HEK293T (cell line): ENCODE measurements at places on chromosomes 5 and 9.

DNA sequence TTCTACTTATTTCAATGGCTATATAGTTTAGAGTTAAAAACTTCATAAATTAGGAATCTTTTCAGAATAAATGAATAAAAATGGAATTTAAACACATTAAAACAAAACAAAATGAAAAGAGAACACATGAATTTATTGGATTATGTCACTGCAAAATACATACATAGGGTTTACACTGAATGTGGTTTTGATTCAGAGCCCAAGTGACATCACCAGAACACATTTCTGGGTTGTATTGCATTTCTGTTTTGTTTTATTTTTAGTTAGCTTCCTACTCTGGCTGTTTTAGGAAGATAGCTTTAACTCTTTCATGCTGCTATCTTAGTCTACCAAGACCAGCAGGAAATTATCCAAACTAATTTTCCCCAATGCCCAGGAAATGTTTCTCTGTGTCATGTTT lies 1935.0 kb downstream of the EFNA5 start:
- no peak for DNase-seq

DNA sequence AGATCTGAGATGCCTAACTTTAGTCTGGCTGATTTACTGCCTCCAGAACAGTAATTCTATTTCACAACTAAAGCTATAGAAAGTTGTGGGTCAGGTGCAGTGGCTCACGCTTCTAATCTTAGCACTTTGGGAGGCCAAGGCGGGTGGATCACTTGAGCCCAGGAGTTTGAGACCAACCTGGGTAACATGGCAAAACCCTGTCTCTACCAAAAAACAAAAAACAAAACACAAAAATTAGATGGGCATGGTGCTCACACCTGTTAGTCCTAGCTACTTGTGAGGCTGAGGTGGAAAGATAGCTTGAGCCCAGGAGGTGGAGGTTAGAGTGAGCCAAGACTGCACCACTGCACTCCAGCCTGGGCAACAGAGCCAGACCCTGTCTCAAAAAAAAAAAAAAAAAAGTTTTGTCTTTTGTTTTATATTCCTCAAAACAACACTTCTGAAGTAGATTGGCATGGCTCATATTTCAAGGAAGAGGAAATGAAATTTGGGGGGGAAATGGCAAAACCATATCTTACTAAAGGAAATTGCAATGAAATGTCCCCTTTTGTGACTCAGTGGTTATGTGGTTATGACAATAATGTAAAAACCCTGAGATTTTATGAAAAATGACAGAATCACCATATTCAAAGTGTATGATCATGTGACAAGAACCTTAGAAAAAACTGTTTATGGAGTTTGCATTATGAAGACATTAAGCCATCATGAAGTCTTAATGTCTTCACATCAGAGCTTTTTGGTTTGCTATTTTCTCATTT lies 16.2 kb downstream of the FNBP1 start:
- DNase-seq, result no peak

GRCh38 chr5:108421713-108422112 lies 39.8 kb upstream of the FBXL17 start:
- no peak for DNase-seq

DNA sequence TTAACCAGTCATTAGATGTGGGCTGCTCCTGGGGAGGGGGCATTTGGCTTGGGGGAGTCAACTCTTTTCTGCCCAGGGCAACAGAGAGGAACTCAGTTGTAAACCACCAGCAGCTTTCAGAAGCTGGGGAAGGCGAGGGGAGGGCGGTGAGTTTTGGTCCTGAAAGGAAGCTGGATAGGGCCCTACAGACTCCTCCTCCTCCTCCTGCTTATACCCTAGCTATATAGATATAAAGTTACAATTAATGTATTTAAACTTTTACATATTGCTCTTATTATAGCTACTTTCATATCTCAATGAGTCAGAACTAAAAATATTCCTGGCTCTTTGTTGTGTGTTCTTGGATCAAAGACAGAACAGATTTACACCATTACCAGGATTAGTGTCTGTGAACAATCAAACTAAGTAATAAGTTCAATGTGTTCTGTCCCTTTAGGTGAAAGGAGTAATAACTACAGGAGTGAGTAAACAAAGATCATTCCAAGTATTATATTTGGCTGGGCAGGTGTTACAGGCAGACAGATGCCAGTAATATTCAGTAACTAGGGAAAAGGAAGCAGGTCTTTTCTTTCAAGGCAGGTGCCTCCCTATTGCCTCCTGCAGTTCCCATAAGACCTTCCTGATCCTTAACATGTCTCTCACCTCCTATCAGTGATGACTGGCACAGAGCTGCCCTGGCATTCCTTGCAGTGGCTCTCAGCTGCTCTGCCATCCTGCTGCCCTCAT lies 20.5 kb upstream of the VPS13A start:
- no peak for DNase-seq

GRCh38 chr9:76882686-76883085 lies 23.2 kb downstream of the PRUNE2 start:
- no peak for DNase-seq
